ENCODE measurements at places on chromosomes 3 and 15.

GRCh38 chr15:60052796-60053195 is 48.7 kb downstream of the FOXB1 start:
- DNase-seq, result no peak

- no peak for DNase-seq
Observed at GRCh38 chr3:21599890-21600289, 151.1 kb downstream of the ZNF385D start.

- DNase-seq, result no peak
Observed at GRCh38 chr3:47482366-47482765, 6.6 kb upstream of the SCAP start.

- no peak for DNase-seq
Observed at GRCh38 chr15:64341961-64342360, 14.0 kb downstream of the CSNK1G1 start.

- DNase-seq, result no peak
Observed at GRCh38 chr3:107870096-107870495, 220.7 kb downstream of the CD47 start.

GRCh38 chr3:141793476-141794260 is 30.5 kb downstream of the GRK7 start:
- DNase-seq, result no peak

- DNase-seq, result no peak
Observed at GRCh38 chr15:85905751-85906450, 111.2 kb upstream of the KLHL25 start.

DNA sequence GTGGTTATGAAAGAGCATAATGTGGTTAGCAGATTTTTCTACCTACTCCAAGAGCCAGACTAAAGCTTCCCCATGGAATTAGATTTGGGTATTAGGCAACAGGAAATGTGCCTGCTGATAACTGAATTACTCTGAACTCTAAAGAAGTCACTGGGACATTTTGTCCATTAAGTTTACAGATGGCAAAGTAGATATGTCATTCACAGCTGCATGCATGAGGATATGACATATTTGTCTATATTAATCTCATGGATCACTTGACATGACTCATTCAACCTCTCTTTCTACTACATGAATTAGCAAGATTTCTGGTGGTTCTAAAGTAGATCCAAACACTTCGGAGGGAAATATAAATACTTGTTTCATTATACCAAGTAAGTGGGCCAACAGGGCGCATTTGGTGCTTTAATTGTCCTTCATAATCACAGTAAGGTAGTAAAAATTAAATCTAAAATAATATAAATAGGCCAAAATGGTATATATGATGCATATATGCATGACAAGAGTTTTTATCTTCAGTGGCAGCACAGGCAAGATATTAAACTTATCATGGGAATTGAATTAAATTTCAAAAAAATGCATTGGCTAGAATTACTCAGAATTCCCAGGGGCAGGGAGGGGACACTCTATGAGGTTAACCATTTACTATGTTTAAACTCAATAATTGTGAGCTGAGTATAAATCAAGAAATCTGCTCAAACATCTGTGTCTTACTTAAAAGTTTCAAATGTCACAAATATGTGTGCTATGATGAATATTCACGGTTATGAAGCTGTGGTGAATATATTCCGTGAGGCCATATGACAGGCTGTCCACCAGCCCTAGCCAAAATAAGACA is 365.3 kb upstream of the KCNMB2 start:
- peak; percentile 85 for DNase-seq

GRCh38 chr3:72816862-72817355 is 31.3 kb downstream of the SHQ1 start:
- DNase-seq, result no peak

GRCh38 chr15:25711164-25711563 is 152.0 kb downstream of the ATP10A start:
- no peak for DNase-seq

DNA sequence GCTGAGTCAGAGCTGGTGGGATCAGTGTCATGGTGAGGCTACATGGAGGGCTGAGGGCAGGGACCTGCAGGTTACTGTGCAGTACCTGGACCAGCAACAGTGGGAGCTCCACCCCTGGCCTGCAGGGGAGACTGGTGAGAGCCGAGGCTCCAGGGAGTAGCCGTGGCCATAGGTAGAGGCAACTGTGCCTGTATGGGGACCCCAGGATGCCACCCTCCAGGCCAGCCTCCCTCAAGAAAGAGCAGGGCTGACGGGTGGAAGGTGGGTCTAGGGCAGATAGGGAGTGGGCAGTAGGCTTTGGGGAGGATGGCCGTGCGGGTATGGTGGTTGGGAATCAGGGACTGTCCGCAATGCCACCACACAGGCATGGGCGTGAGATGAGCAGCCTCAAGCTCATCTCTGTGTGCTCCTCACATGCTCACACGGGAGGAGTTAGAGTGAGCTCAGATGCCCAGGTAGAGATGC is 35.5 kb downstream of the FBLN2 start:
- DNase-seq, result no peak

DNA sequence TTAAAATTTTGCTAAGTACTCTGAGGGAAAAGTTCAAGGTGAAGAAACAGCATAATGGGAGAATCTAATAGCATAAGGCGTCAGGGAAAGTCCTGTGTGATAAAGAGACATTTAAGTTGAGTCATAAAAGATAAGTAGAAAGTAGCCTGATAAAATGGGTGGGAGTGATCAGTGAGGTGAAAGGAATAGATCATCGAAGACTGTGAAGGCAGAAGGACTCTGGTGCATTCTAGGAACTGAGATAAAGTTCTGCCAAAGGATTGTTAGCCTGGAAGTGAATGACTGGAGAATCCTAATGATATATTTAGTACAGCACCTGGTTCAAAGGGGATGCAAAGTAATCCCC is 149.9 kb downstream of the CFAP20DC start:
- DNase-seq, result no peak

DNA sequence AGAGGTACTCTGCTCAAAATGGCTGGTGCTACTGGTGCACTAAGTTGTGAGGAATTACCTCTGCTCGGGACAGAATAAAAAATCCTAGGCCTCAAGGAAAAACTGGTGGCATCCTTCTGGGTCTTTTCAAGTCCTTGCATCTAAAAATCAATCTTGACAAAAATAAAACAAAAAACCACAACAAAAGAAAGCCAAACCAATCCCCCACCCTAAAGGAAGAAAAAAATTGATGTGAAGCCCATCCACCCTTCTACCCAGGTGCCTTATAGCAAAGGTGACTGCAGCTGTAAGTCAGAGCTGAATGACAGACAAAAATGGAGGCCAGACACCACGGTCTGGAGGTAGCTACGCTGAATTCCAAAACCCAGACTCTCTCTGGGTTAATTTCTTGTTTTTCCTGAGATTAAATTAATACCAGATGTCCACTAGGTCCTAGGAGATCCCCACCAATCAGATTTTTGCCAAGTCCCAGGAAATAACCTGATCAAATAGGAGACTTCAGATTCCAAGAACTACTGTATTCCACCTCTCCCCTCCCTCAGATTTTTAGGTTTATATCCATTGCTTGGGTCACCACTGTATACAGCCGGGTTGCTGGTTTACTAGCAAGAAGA is 33.5 kb downstream of the ABCC5 start:
- peak; percentile 32 for DNase-seq

DNA sequence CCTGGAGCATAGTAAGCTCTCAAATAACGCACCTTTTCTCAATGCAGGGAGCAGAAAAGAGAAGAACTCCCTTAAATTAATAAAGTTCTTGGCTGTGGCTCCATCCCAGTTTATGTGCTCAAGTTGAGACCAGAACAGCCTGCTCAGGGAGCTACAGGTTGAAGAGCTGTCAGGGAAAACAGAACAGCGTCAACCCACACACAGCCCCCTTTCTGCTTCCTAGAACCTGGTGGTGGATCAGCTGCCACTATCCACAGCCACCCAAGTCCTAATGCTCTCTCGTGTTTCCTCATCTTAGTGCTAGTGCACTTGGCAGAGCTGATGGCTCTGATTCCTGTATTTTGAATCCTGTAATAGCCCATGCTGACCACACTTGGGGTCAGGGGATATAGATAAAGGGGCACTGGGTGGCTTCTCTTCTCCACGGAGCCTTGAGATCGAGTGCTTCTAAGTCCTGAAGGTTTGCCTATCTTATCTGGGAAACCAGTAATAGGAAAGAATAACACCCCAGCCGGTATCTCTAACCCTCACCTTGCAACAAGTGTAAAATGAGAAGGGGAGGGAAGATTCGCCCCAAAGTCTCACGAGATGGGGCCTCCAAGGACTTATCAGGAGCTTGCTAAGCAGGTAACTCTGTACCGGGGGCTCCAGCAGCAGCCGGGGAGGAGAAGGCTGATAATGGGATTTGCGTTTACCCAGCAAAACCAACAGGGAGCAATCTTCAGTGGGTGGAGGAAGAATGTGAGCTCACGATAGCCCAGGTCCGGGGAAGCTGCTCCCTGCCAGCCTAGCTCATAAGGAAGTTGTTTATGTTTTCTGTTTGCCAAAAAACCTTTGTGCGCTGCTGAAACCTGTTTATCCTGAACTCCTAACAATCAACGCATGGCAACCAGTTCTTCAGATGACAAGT is 136.2 kb upstream of the ICE2 start:
- DNase-seq, result no peak

DNA sequence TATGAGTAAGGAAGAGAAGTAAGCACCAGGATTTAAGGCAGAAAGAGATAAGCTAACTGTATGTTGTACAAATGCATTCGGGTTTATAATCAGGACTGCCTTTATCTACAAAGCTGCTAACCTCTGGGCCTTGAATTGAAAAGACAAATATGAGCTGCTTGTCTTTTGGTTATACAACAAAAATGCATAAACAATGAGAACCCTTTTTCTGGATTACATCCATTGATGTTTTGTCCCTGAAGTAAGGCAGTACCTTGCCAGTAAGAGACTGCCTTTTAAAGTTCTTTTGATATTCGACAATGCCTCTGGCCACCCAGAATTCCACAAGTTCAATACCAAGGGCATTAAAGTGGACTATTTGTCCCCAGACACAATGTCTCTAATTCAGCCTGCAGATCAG is 280.7 kb downstream of the ZNF621 start:
- no peak for DNase-seq

DNA sequence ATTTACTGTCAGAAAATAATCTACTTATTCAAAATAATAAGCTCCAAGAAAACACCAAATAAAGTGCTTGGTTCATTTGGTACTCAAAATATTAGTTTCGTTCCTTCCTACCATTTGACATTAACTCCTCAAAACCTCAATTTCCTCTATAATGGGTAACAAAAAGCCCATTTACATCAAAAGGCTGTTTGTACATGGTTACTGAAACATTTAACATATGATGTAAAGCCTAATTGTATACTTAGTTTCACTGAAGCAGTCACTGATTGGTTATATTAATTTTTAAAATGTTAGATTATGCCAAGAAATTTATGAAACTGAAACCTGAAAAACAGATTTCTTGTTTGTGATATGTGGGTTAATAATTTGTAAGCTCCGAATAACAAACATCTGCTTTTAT is 14.7 kb downstream of the XRN1 start:
- DNase-seq, result no peak

DNA sequence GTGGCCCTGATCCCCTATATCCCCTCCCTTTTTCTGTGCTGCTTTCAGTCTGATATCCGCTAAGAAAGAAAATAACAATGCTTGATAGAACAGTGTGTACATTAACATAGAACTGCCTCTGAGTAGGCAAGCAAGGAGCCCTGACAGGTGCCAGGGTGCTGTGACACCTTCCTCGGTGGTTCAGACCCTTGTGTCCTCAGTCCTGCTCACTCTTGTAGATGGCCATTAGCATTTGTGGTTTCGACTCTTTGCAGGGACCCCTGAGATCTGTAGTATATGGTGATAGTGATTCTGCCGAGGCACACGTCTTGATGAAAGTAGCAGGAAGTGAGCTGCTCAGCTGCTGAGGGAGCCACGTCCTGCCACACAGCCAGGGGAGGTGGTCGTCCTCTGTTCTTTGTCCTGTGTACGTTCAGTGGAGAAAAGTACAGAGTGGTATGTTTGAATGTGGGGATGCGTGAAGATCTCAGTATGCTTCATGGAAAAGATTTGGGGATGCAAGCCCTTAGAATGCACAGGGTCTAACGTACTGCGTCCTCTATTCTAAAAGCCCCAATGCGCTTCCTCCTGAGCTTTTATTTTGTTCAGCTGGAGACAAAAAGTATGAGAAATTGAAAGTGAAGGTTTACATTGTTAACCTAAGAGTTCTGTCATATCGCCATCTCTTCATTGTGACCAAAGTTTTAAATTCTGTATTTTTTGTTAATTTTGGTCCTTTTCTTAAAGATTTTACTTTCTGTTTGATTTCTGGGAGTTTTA is 35.4 kb downstream of the PXYLP1 start:
- DNase-seq, result no peak

GRCh38 chr3:42216302-42216701 is 49.7 kb downstream of the CCK start:
- no peak for DNase-seq

DNA sequence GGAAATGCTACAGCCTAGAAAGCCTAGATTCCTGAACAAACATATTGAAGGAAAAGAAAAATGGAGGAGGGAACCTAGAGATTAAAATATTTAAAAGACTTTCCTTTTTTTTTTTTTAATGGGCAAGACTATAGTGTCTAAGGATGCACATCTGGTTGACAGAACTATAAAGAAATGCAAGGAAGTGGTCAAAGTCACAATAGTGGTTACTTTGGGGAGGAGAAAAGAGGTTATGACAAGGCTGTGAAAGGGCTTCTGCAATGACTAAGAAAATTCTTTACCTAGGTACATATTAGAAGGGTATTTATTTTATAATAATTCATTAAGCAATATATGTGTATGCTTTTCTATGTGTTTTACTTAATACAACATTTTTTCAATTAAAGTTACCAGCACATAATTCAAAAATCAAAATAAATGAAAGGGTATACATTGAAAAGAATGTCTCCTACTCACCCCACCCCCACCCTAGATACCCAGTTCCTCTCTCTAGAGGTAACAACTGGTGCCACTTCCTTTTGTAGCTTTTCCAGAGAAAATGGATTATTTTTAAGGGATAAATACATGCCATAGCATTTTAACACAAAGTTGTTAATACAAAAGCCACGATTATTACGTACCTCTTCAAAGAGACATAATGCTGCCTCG is 70.1 kb downstream of the HERC1 start:
- DNase-seq, result peak; percentile 69

- no peak for DNase-seq
Observed at GRCh38 chr3:62183969-62184368, 189.4 kb downstream of the FEZF2 start.

All from AG10803 (cell line).